ENCODE measurements at places on chromosomes 2 and 18.

GRCh38 chr2:120825370-120826259 is 89.9 kb downstream of the GLI2 start:
- peak; percentile 94 for DNase-seq

GRCh38 chr18:47343291-47343690 is 91.8 kb upstream of the SKOR2 start:
- no peak for DNase-seq

GRCh38 chr2:218885981-218886947 is 5.6 kb downstream of the WNT10A start:
- peak; percentile 68 for DNase-seq

DNA sequence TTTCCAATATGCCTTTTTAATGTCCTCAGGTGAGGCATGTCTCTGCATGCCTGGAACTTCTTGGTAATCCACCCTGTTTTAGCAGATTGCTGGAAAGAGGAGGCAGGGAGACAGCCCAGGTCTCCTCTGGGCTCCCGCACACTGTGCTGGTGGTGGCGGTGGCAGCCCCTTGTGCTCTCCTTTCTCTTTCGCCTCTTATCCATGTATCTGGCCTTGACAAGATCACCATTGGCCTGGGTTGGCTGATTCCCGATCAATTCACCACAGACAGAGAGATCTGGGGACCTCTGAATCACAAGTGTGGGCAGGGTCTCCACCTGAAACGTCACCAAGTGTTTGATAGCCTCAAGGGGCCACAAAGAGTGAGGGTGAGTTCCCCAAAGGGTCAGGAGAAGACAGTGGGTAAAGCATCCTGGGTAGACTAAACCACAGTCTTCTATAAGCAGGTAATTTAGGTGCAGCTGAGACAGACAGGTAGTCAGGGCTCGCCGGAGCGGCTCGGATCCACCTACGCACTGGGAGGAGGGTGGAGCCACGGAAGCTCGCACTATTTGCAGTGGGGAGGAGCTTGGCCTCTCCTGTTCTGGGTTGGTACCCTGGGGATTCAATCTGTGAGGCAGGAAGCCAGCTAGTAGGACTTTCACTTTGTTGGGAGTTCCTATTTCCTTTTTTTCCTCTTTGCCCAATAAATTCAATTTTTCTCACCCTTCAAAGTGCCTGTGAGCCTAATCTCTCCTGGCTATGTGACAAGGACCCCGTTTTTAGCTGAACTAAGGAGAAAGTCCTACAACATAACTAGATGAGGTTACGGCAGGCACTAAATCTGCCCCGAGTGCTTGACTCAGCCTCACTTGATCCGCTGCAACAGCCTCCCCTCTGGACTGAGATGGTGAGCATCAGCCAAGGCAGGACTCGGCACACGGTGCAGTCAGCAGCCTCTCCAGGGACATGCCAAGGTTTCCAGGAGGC is 57.6 kb downstream of the SLC4A3 start:
- DNase-seq: peak; percentile 23

- no peak for DNase-seq
Measured at GRCh38 chr2:56127010-56127409, 56.8 kb upstream of the CCDC85A start.

DNA sequence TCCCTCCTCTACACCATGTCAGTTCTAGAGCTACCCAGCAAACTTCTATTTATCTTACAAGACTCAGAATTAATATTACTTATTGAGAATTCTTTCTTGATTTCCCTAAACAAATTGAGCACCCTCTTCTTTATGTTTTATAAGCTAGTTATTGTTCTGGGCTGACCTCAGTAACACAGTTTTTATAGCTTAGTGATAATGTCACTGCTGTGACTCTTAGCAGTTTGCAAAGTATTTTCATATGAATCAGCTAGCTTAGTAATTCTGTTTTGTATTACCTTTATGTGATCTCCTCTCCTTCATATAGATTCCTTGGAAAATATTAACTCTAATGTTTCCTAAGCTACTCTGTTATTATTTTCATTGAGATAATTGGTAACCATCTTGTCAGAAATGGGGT is 114.9 kb downstream of the PMS1 start:
- DNase-seq: no peak

- no peak for DNase-seq
Measured at GRCh38 chr18:27114842-27115241, 70.3 kb downstream of the CHST9 start.

- no peak for DNase-seq
Measured at GRCh38 chr2:71897836-71898235, 249.8 kb downstream of the CYP26B1 start.

DNA sequence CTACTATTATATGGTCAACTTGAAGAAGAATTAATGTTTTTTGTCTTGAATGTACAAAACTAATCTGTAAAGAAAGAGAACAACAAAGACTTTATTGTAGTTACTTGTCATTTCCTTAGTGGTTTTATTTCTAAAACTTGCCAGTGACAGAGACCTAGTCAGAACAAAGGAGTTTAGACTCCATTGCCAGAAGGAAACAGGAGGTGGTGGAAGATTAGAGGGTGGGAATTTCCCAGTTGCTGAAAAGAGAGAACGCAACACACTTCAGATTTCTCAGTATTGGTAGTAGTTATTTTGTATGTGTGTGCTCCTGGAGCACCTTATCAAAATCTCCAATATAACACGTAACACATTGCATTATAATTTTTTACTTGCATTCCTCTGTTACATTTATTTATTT is 81.4 kb downstream of the CDCA7 start:
- no peak for DNase-seq

DNA sequence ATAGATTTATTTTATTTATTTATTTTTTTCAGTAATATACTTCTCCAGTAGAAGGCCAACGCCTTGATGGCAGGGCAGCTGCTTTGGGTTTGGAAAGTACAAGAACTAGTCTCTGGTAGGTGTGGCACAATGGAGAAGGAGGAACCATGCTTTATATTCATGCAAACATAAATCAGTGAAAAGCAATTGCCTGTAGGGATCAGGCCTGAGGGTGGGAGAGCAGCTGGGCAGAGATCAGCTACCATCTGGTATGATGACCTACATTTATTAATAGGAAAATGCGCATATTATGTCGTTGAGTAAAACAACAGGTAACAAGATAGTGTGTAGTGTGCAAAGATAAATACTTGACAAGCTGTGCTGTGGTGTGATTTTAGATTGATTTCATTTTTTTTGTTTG is 120.4 kb upstream of the TLK1 start:
- DNase-seq: no peak

DNA sequence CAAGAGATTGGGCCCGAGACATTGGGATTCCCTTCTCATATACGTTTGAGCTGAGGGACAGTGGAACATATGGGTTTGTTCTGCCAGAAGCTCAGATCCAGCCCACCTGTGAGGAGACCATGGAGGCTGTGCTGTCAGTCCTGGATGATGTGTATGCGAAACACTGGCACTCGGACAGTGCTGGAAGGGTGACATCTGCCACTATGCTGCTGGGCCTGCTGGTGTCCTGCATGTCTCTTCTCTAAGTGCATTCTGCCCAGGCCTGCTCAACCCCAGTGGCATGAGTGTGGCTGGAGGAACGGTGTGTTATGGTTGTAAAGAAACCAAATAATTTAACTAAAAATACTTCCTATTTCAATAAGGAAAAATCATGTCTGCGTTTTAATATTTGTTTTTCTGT is 29.9 kb downstream of the CPO start:
- DNase-seq: no peak

GRCh38 chr2:207243601-207244000 is 77.9 kb upstream of the KLF7 start:
- no peak for DNase-seq
